ENCODE measurements at places on chromosomes 1 and 21.

GRCh38 chr1:173112129-173112528 lies 61.4 kb upstream of the TNFSF18 start:
- peak; percentile 11 for DNase-seq

DNA sequence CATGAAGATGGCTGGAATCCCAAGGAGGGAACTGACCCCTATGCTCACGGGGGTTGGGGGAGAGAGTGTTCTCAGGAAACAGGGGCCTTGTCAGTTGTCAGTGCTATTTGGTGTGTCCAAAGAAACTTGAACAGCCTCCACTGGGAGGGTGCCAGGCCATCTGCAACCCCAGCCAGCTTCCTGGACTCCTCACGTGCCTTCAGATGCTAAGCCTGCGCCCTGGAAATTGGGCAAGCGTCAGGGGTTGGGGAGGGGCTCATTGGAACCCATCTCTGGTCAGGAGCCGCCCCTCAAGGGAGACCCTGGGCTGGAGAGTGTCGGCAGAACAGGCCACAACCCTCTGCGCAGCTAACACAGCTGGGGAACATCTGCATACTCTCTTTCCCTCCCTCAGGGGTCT lies 13.1 kb upstream of the LHX4 start:
- no peak for DNase-seq

GRCh38 chr1:243723458-243724043 lies 126.5 kb downstream of the AKT3 start:
- DNase-seq = no peak

DNA sequence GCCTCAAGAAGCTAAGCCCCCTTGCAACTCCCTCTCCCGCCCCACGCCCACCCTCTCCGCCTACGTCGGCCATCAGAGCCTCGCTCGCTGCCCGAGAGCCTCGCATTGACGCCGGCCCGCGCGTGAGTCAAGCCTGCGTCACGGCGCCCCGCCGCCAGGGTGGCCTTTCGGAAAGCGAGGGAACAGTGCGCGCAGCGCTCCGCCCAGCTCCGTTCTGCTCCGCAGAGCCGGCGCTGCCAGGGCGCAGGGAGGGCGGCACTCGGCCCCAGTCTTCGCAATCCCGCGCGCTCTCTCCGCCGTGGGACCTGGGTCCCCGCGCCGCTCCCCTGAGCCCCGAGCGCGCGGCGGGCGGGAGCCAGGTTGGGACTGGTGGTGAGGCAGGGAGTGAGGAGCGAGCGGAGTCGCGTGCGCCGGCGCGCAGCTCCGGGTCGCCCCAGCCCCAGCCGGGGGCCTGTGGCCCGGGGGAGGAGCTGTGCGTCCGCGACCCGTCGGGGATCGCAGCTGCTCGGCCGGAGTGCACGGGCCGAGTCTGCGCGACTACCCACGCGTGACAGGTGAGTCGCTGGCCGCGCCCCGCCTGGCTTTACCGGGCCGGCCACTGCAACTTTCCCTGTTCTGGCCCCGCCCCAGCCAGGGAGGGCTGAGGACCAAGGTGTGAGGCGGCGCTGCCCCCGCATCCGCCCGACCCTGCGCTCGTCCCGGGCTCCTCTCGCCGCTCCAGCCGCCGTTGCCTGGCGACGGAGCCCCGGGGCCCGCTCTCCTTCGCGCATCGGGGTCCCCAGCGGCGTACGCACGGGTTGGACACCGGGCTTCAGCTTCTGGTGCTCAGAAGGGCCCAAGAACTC lies at the start of gene SLC6A17:
Gene SLC6A17, plus strand, starts transcription at position 165 of the 845 bp plus-strand sequence. CDS start 16,436 bp downstream, outside the sequence.
- no peak for DNase-seq

DNA sequence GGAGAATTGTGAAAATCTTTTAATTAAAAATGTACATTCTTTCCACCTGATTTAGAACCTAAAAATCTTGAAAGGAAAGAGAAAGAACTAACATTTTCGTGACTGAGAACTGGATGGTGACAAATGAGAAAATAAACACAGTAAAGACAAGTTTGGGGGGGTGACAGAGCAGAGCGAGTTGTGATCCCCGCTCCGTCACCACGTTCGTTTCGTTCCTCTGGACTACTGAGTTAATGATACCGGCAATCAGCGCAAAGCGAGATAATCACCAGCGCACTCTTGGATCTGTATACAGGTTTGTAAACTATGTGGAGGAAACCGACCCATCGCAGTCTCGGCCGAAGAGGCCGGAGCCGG lies 31.2 kb upstream of the CFAP126 start:
- no peak for DNase-seq

GRCh38 chr21:43739621-43740435 lies 20.9 kb downstream of the PDXK start:
- DNase-seq = no peak

DNA sequence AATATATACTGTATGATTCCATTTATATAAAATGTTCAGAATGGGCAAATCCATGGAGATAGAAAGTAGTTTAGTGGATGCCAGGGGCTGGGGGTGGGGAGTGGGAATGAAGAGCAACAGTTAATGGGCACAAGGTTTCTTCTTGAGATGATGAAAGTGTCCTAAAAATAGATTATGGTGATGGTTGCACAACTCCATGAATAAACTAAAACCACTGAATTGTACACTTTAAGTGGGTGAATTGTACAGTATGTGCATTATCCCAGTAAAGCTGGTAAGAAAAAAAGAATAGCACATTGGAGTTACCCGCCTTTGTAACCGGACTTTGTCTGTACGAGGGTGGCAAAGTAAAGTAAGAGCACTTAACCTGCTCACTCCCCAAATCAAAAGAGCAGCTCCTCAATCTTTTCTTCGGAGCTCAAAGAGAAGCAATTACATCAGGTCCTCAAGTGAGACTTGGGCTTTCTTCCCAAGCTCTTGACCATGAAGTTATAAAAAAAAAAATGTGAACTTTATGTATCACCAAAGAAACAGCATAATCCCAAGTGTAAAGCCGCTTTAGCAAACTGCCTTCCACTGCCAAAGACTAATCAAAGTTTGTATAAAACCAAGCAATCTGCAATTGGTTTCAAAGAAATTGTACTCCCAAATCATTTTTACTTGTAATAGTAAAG lies 32.1 kb downstream of the ALDH9A1 start:
- DNase-seq = no peak

DNA sequence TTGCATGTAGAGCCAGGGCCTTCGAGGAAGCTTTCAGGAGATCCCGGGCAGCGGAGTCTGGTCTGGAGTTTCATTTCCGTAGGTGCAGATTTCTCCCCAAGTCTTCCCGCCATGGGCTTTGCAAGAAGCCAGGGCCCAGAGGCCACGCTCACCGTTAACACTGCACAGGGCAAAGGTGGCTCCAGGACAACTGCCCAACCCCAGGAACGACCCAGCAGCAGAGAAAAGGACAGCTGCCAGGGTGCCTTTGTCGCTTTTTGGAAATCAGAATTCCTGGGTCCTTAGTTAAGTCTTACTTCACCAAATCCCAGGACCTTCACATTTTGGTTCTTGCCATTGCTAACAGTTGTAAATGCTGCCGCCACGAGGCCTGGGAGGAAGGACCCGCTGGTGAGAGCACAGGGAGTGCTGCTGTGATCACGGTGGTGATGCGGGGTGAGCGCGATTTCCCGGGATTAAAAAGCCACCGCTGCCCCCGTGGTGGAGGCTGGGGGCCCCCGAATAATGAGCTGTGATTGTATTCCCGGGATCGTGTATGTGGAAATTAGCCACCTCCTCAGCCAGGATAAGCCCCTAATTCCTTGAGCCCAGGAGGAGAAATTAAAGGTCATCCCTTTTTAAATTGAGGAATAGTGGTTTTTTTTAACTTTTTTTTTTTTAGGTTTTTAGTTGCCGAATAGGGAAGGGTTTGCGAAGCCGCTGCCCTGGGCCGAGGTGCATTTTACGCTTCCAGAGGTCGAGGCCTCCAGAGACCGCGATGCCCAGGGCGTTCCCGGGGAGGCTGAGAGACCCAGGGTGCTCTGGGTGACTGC lies 8.2 kb downstream of the SIM2 start:
- no peak for DNase-seq

- DNase-seq = no peak
Measured at GRCh38 chr1:80657044-80657643, 1143.6 kb upstream of the ADGRL2 start.

DNA sequence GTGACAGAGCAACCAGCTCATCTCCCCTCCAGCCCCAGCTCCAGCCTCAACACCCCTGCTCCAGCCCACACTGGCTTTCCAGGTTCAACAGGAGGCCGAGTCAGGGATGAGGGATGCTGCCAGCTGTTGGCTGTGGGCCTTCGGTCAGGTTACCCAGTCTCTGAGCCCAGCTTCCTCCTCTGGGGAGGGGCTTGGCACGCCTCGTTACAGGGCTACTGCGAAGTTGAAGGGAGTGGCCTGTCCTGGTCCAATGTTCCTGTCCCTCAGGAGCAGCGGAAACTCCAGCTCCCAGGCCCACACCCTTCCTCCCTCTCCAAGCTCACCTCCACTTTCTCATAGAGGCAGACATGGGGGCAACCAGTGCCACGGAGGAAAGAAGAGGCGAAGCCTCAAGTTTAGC lies 15.1 kb upstream of the TAS1R2 start:
- no peak for DNase-seq

DNA sequence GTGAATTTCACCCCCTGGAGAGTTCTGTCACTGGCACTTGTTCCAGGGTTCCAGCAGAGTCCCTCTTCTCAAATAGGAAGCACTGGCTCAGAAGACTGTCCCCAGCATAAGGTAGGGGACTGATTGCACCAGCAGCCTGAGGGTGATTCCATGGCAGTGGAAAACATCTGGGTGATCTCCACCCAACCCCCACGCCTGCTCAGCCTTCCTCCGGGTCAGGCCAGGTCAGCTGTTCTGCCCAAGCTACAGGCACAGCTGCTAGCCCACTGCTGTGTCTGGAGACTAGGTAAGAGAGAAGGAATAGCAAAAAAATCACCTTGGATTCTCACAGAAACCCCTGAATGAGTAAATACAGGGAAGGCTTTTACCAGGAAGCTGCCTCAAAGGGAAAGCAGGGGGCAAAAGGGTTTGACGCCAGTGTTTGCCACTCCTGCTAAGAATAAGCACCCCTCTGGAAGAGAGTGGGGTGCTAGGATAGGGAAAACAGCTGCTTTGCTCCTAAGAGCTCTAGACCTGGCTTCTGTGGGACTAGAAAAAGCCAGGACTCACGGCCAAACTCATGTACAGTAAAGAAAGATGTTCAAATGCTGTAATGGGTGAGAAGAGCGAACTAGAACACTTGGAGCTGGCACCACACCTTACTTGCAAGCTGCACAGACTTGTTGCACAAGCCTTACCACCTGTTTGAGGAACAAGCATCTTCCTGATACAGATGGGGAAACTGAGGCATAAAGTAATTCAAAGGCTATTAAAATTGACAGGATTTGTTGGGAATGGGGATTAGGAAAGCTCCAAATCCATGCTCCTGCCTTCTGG lies 1.0 kb upstream of the DENND2D start:
- no peak for DNase-seq

DNA sequence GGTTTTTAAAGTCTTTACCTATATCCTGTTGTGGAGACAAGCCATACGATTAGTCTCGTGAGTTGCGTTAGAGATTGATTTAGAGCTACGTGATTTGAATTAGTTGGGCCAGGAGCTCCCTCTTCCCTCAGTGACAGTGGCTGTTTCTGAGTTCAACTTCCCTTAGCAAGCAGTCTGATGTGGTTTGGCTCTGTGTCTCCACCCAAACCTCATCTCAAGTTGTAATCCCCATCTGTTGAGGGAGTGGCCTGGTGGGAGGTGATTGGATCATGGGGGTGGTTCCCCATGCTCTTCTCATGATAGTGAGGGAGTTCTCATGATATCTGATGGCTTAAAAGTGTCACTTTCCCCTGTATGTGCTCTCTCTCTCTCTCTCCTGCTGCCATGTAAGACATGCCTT lies 192.9 kb upstream of the PTGFR start:
- DNase-seq = no peak

DNA sequence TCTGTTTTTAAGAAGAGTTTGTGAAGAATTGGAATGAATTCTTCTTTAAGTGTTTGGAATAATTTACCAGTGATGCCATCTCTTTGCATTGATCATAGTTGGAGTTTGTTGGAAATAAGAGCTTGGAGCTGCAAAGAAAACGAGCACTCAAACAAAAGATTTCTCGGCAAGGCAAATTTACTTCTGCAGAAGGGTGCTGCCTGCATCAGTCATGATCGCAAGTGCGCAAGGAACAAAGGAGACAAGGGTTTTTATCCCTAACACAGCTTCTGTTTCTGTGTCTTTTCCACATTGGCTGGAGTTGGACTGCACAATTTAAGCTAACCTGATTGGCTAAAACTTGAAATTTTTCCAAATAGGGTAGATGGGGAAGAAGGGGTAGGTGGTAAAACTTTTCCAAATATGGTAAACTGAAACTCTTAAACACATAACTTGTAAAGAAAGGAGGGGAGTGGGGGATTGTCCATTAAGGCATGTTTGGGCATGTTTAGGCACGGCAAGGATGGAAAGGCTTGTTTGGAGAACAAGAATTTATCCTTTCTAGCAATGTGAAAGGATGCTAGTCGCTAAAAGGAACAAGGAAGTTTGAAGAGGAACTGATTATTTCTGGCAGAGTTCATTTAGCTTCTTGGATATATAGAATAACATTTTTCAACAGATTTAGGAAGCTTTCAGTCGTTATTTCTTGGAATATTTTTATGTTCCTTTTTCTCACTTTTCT lies 3.5 kb upstream of the AADACL4 start:
- no peak for DNase-seq

DNA sequence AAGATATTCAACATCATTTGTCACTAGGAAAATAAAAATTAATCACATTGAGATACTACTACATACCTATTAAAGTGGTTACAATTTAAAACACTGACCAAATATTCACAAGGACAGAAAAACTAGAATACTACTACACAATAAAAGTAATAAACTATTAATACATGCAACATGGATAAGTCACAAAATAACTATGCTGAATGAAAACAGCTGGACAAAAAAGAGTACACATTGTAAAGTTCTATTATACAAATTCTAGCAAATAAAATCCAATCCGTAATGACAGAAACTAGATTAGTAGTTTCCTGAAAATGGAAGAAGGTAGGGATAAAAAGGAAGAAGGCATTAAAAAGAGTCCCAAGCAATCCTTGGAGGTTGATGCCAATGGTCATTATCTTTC lies 348.7 kb upstream of the PTBP2 start:
- no peak for DNase-seq

DNA sequence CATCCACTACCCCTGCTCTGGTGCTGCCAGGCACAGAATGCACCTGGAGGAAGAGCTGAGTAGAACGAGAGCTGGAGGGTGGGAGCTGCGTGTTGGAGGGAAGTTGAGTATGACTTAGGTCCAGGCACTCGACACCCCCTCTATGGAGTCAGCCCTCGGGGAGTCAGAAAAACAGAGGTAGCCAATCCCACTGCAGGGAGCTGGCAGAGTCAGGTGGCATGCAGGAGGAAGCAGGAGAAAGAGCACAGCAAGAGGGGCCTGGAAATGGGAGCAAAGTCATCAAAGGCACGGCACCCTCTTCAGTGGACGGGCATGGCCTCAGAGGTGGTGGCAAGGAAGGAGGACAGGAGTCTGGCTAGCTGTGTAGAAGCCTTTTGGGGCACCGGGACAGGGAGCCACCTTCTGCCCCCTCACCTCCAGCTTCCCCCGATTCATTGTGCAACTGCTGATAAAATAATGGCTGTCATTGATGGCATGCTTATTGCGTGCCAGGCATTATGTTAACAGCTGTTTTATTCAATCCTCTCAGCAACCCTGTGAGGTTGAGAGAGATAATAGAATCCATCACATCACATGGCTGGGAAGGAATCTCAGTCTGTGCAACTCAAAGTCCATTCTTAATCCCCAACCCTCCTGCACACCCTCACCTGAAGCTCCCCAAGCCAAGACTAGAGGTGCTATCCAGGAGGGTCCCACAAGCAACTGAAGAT lies 42.0 kb downstream of the C1orf198 start:
- no peak for DNase-seq
